ENCODE measurements at places on chromosomes 3 and 15. TPM values are rescaled to one million over a fixed set of nuclear protein-coding genes. Genes with fewer than 3 reads are reported as not detected.

DNA sequence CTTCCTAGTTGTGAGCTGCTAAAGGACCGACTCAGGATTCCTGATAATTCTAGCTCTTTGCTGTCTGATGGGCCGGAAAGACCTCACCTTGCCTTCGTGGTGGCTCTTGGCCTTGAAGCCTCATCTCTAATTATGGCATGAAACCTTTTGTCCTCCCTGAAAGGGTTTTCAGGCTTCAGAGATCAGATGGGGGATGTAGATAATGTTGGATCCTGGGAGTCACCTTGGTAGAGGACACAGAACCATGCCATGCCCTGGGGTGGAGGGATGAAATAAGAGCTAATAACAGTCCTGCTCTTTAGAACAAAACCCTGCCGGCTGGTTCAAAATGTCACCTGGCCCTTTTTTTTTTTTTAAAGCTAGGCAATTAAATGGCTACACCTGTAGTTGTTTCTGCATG lies 50.8 kb upstream of the SYN2 start:
- H3K4me3 ChIP-seq, result no peak overlapping the region
- no peak overlapping the region for H3K27ac ChIP-seq
- H3K27me3 ChIP-seq, result no peaks in the 10 kb centered on the region
- H3K4me1 ChIP-seq, result no peaks in the 10 kb centered on the region
- no peaks in the 10 kb centered on the region for H3K36me3 ChIP-seq
- no peak for DNase-seq

The GOLGA8G gene
- not detected for total RNA-seq

The SCAMP5 gene
- total RNA-seq, result 0.74 TPM

- DNase-seq, result no peak
- no peak overlapping the region for H3K4me3 ChIP-seq
- no peaks in the 10 kb centered on the region for H3K4me1 ChIP-seq
- no peaks in the 10 kb centered on the region for H3K27me3 ChIP-seq
- no peak overlapping the region for H3K27ac ChIP-seq
These were observed 55.3 kb downstream of the RSRC1 start for GRCh38 chr3:158165141-158165655.

The AKAP13 gene
- total RNA-seq, result 109 TPM

The TTLL13 gene
- not detected for total RNA-seq

DNA sequence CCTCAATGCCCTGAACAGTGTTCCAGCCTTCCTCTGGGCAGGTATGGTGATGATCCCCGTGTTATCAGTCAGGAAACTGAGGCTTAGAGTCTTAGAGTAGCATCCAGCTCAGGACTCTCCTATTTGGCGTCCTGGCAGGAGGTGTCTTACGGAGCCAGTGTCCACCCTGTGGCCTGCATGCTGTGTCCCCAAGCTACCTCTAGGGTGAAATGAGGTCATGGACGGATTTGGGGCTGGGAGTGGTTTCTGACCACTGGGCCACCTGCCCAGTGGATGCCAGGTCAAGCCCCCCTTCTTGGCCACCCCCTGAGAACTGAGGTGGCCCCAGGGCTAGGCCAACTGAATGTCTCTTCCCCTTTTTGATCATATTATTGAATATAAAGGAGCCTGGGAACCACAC lies 27.2 kb upstream of the SLC6A6 start:
- H3K36me3 ChIP-seq, result no peaks in the 10 kb centered on the region
- H3K27ac ChIP-seq, result no peak overlapping the region

The RRP9 gene
- 82.7 TPM for total RNA-seq

GRCh38 chr3:59575113-59576001 lies 525.5 kb upstream of the CFAP20DC start:
- no peak overlapping the region for H3K27ac ChIP-seq
- H3K27me3 ChIP-seq, result no peaks in the 10 kb centered on the region
- peak; percentile 68 for DNase-seq
- H3K36me3 ChIP-seq, result no peaks in the 10 kb centered on the region
- no peak overlapping the region for H3K4me3 ChIP-seq
- peaks cover 9% of the 10 kb centered on the region for H3K4me1 ChIP-seq

The LRRN1 gene
- total RNA-seq, result 0.80 TPM

DNA sequence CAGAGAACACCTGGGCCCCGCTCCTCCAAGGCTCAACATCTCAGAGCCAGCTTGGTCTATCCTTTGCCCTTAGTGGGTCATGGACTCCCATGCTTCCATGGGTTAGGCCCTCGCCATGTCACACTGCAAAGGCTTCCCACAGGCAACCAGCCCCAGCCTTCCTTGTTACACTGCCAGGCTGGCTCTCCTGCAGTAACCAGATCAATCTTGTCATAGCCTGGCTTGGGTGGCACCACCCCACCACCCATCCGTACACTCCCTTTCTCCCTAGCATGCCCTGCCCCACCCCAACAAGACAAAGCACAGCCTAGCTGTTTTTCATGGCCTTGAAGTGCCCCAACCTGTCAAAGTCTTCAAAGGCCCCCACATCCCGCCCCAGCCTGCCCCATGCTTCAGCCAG lies 30.5 kb downstream of the CA12 start:
- H3K4me1 ChIP-seq, result no peaks in the 10 kb centered on the region
- DNase-seq, result no peak
- H3K27ac ChIP-seq, result no peak overlapping the region
- no peaks in the 10 kb centered on the region for H3K27me3 ChIP-seq

The CPLX3 gene
- not detected for total RNA-seq

GRCh38 chr3:44042772-44043171 lies 198.9 kb upstream of the TOPAZ1 start:
- H3K36me3 ChIP-seq, result no peaks in the 10 kb centered on the region
- H3K27me3 ChIP-seq, result no peaks in the 10 kb centered on the region
- no peak for DNase-seq
- no peak overlapping the region for H3K27ac ChIP-seq
- H3K4me3 ChIP-seq, result no peak overlapping the region
- no peaks in the 10 kb centered on the region for H3K4me1 ChIP-seq

The SCN5A gene
- 0.47 TPM for total RNA-seq

The CPNE9 gene
- not detected for total RNA-seq

- H3K4me1 ChIP-seq, result no peaks in the 10 kb centered on the region
- peaks cover 6% of the 10 kb centered on the region for H3K27me3 ChIP-seq
- no peaks in the 10 kb centered on the region for H3K36me3 ChIP-seq
- no peak overlapping the region for H3K27ac ChIP-seq
- no peak for DNase-seq
- no peak overlapping the region for H3K4me3 ChIP-seq
These were observed 22.4 kb downstream of the GJD2 start for GRCh38 chr15:34732430-34732829.

The CRABP1 gene
- not detected for total RNA-seq

DNA sequence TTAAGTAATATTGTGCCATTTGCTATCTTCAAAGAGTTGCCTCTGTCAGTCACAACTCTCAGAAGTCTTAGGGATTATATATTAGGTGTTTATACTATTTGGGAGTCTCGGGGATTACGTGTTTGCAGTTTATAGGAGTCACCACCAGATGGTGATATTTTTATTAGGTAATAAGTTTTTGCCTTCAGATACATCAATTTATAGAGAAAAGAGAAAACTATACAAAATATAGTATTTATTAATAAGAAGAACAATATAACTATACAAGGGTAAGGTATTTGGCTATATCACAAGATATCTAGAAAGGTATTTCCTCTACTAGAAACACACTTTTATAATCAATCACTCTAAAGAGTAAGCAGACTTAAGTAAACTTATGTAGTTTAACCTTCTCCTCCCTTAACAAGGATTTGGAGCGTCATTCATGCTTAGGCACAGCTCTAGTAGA lies 10.7 kb upstream of the DHX36 start:
- no peaks in the 10 kb centered on the region for H3K4me1 ChIP-seq
- no peak overlapping the region for H3K27ac ChIP-seq
- no peak overlapping the region for H3K4me3 ChIP-seq

DNA sequence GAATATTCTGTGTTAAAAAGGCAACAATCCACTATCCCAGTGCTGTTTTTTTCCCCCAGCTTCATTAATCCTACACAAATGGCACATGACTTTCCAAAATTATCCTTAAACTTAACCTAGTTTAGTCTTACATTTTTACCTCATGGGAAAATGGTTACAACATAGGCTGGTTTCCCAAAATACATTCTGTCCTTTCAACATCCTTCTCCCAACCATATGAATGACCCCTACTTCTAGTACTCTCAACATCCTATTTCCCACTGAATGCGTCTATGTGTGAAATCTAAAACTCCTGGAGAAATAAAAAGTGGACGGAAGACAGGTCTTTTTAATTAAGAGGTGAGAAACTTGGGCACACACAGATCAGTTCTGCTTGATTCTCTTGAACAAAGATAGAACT lies 33.3 kb downstream of the ATOSA start:
- H3K4me3 ChIP-seq, result no peak overlapping the region
- H3K27me3 ChIP-seq, result no peaks in the 10 kb centered on the region
- DNase-seq, result no peak
- H3K27ac ChIP-seq, result no peak overlapping the region
- no peaks in the 10 kb centered on the region for H3K4me1 ChIP-seq
